ENCODE measurements at places on chromosomes 5 and 9. TPM values are rescaled to one million over a fixed set of nuclear protein-coding genes. Genes with fewer than 3 reads are reported as not detected.

DNA sequence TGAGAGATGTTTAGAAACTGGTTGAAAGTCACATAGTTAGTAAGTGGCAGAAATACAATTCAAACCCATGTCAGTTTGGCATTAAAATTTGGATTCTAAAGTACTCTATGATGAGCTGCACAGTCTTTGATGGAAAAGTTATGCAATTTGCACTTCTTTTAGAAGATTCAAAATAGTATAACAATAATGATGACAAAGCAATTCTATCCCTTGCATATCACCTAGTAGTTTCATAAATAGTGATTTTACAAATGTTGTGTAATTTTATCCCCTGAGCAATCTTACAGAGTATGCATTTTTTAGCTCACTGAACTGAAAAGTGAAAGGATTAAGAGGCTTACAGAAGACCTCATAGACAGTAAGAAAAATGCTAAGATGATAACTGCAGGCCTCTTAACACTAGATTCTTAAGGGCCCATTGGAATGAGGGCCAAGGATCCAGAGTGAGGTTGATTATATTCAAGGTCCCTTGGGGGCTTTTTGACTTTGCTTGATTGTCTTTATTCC, 3.7 kb downstream of the C5orf46 start:
- DNase-seq = no peak

GRCh38 chr9:96317335-96317980, 15.5 kb upstream of the HSD17B3 start:
- peak; percentile 47 for DNase-seq

Gene SPINK6
- polyA plus RNA-seq = not detected

- DNase-seq = no peak
Observed at GRCh38 chr9:94807556-94807955, 81.1 kb downstream of the AOPEP start.

Gene LMX1B
- polyA plus RNA-seq = 17.0 TPM

- DNase-seq = peak; percentile 13
Observed at GRCh38 chr5:144467792-144468191, 297.1 kb downstream of the KCTD16 start.

DNA sequence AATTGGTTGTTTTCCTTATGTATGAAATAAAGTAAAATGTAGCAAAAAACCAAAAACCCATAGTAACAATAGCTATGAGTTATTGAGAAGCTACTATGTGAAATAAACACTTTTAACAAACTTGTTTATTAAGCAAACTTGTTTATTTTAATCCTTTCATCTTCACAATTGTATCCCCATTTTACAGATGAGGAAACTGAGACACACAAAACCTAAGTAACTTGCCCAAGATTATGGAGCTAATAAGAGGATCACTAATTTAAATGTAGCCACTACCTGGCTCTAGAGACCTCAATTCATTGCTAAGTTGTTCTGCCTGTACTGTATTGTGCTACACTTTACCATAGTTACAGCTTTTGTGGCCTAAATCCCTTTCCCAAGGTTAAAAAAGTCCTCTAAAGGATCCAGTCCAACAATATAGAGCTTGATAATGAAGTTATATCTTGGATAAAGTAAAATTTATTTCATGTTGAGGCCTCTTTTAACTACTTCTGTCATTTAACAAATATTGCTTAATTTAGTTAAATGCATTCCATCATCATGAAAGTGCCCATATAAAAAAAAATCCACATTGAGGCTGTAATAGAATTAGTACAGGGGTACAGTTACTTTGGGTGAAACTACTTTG, 22.1 kb downstream of the HOMER1 start:
- no peak for DNase-seq

Gene FOXD4L4
- not detected for polyA plus RNA-seq

DNA sequence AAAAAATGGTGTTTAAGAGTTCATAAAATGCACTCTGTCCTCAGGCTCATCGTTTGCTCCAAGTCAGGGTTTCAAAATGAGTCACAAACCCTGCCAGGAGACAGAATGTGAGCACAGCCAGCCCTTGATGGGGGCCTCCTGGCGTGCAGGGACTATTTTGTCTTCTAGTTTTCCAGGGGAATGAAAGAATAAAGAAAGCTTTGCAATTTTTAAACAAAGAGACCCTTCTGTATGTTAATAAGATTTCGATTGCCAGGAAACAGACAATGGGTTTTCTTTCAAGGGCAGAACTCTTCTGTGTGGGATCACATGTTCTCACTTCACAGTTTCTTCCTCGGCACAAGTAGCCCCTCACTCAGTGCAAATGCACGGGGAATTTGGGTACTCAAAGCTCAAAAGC, 121.4 kb upstream of the C6 start:
- DNase-seq = no peak

Gene CATSPER3
- polyA plus RNA-seq = 0.82 TPM

Gene SLC36A2
- polyA plus RNA-seq = 5.7 TPM

GRCh38 chr5:43561356-43561755, 4.5 kb upstream of the PAIP1 start:
- no peak for DNase-seq

DNA sequence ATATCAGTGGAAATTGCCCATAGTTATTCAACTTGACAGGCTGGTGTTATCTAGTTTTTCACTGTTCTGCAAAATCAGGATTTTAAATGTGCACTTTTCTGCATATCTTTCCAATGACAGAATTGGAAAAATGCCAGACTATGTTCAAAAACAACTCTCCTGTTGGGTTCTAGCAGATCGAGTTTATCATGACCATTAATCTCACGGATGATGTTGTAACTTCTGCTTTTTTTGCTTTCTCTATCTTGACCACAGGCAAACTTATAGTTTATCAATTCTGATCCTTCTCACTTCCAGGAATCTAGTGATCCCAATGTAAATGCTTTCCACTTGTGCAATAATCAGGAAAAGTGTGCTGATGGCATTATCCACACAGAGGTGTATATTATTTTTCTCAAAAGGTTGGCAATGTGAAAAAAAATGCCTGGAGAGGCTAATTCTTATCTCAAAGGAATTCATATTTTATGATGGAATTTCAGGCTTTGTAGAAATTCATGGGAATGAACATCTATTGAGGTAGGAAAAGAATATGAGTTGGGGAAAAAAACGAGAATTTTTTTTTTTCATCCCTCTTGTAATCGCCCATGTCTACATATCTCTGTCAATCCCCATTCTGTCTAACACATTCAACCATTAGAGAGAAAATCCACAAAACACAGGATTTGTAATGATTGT, 73.6 kb upstream of the DAB2 start:
- no peak for DNase-seq

GRCh38 chr9:22165144-22165543, 156.0 kb upstream of the CDKN2B start:
- no peak for DNase-seq

DNA sequence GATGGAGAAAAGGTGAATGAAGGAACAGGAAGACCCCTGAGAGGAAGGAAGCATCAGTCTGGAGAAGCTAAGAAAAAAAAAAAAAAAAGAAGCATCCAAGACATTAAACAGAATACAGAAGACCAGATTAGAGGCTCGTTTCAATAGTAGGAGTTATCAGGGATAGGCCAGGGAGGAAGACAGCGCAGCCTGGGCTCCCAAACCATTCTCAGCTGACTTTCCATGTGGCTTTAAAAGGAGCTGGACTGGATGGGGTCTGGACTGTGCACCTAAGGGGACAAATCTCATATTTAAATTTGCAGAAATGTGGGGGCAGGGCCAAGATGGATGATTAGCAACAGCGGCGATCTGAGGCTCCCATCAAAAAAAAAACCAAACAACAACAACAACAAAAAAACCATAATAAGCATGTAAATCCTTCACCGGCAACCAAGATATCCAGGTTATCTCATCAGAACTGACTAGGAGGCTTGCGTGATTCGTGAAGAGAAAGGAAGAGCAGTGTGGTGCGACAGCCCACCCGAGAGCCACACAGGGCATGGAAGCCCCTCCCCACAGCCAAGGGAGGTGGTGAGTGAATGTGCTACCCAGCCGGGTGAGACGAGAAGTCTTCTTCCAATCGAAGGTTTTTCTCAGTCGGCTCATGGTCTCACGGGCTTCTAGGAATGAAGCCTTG, 114.9 kb upstream of the ADAMTS16 start:
- no peak for DNase-seq

- DNase-seq = no peak
Observed at GRCh38 chr9:27065288-27065687, 43.7 kb upstream of the TEK start.

Gene GTF2H2
- polyA plus RNA-seq = 18.2 TPM

- no peak for DNase-seq
Observed at GRCh38 chr5:6472792-6473191, 24.1 kb downstream of the UBE2QL1 start.

All from right renal cortex interstitium (tissue), 3 donors.